ENCODE measurements at places on chromosomes 3 and 15. TPM values are rescaled to one million over a fixed set of nuclear protein-coding genes. Genes with fewer than 3 reads are reported as not detected.

DNA sequence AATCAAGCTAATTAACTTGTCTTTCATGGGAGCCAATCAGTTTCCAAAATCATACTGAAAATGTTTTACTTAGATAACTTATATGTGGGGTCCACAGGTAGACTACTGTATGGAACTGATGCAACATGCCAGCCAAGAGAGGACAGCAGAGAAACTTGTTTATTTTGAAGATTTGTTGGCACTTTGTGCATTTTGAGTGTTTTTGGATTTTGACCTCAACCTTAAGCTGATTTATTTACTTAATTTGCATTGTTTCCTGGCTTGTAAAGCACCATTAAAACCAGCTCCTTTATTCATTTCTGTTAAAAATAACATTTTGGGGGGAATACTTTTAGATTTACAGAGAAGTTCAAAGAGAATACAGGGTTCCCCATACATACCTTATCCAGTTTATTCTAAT is 166.6 kb downstream of the MCTP2 start:
- no peak for DNase-seq

GRCh38 chr15:85750319-85751290 is 44.1 kb downstream of the KLHL25 start:
- DNase-seq, result peak; percentile 60

- no peak for DNase-seq
These were observed 212.4 kb downstream of the TLE3 start for GRCh38 chr15:69885173-69885955.

- peak; percentile 61 for DNase-seq
These were observed 22.9 kb downstream of the PDIA5 start for GRCh38 chr3:123089611-123090331.

DNA sequence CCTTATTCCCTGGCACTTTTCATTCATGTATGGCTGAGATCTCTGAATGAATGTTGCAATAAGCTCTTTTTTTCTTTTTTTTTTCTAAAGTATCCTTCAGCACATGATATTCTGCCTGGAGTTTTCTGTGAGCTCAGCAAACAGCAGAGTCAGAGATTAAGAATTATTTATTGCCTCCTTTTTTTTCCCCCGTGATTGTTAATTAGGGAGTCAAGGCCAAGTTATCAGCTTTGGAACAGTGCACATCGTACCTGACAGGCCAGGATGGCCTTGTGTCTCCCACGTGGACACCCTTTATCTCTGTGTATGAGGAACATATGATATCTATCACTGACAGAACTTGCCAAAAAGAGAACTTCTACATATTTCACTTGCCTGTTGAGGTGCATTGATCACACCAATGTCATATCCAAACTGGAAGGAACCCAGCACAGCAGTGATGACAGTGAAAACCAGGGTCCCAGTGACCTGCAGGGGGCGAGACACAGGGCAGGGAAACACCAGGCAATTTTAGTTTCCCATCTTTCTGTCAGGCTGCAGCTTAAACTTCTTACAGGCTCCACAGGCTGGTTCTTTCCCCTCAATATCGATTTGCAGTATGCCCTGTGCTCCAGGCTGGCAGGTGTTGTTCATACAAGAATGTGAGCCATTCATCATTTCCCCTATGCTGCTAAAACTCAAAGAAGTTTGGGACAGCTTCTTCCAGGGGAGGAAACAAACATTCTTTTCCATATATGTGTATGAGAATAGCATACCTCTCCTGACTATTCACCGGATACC is 8.2 kb downstream of the SLC2A2 start:
- no peak for DNase-seq

- DNase-seq, result no peak
These were observed 409.6 kb upstream of the TBL1XR1 start for GRCh38 chr3:177606891-177607290.

DNA sequence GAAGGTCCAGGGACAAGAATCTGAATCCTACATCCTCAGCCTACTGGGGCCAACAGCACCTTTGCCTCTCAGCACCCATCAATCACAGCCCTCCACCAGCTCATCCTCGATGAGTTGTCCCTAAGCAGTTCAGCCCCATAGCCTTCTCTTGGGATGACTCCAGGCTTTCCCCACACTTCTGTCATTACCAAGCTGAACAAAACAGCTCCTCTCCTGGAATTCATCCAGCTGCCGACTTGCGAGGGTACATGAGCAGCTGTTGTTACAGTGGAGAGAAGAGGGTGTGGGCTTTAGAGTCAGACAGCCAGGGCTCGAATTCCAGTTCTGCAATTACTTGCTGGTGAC is 69.0 kb upstream of the THBS1 start:
- DNase-seq, result peak; percentile 100

DNA sequence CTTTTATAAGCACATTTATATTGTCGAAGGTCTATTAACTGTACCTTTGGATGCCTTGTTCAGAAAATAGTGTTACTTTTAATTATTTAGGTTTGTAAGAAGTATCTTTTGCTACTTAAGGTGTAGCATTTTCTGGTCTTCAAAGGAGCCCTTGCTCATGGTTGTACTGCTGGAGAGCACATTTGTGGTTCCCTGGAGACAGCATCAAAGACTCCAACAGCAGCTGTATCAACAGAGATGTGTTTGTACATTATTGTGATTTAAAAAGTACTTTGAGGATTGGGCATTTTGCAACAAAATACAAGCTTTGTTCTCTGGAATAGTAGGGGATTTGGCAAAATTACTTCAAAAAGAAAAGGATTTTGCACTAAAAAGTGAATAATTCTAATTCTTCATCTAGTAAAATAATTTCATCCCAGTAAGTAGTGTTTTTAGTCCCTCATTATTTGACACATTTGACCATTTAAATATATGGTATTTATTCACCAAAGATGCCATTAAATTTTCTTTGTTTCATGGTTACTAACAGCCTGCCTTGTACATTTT is 16.5 kb downstream of the TBC1D23 start:
- peak; percentile 58 for DNase-seq

DNA sequence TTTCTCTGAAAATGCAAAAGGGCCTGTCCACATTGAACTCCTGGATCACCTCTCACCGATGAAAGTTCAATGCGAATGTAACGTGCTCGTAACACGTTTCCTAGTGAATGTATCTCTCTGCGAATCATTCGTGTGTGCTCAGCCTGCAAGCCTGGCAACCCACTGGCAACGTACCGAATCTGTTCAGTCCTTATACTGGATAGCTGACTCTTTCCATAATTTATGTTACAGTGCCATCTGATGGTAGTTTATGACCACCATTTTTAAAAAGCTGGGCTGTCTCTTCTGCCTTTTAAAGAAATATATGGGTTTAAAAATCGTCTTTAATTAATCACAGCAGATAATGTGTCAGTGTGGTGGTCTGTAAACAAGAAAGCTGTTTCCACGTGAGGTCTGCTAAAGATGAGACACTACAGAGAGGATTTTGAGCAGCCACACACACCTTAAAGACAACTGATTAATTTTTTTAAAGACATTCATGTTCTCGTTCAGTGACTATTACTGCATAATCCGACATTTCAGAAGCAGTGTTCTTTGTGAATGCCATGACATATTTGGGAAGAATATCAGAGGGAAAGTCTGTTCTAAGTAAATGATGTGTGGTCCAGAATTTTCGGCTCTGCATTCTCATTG is 69.4 kb upstream of the FOXP1 start:
- DNase-seq, result peak; percentile 63

The CHCHD6 gene
- total RNA-seq, result 11.8 TPM

The PPCDC gene
- 7.5 TPM for total RNA-seq

All from myocyte (in vitro differentiated cells).